GM04504 (cell line): ENCODE measurements at places on chromosomes 3 and 15.

DNA sequence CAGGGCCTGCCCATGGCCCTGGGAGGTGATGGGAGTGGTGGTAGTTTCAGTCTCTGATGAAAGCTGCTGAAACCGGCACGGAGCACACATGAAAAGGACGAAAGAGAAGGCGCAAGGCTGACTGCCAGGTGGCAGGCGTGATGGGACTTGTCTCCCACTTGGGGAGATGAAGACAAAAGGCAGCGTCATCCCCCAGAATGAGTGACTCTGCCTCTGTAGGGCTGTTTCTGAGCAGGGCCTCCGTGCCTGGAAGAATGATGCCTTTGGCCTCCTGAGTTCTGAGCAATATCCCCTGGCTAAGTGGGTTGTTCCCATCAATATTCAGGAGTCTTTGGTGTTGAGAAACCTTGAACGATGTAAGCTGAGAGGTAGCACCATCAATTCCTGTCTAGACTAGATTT lies 237.8 kb downstream of the OPA1 start:
- DNase-seq, result no peak

- no peak for DNase-seq
These were observed 143.7 kb upstream of the ZNF385D start for GRCh38 chr3:21894459-21895340.

- no peak for DNase-seq
These were observed 386.2 kb downstream of the RSL24D1 start for GRCh38 chr15:54810496-54810895.

DNA sequence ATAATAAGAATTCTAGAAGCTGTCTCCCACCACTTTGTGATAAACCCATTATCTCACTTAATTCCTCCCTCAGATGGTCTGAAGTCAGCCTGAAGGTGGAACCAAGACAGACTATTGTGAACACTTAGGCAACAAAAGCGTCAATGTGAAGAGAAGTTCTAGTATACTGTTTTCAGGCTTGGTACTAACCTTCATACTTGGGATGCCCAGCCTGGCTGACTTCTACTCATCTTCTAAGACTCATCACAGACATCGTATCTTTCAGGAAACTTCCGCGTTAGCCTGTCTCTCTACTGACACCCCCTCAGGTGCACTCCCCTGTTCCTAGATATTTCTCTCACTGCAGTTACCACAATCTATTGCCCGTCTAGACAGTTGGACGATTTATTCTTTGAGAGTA lies 201.2 kb downstream of the SATB1 start:
- DNase-seq, result no peak

GRCh38 chr15:48481802-48482201 lies 150.6 kb downstream of the DUT start:
- DNase-seq, result no peak

DNA sequence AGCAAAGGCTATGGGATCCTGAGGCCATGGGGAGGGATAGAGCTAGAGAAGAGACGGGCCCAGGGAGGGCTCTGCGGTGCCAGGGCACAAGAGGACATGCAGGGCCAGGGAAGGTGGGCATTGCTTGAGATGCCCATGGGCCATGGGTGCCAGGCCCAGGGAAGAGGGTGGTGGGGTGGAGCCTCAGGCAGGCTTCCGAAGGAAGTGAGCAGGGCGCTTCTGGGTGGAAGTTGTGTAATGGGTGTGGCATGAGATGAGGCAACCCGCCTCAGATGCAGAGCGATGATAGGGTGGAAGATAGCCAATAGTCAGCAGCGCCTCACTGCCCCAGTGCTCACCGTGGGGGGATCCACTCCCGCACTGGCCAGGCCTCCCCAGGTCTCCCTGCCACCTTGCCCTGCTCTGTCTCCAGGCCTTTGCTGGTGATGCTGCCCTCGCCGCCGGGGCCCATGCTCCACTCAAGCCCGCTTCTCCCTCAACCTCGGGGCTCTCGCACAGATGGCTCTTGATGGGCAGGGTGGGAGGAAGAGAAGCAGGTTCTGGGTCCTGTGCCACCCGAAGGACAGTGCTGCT lies 51.4 kb downstream of the DNAJB8 start:
- no peak for DNase-seq

DNA sequence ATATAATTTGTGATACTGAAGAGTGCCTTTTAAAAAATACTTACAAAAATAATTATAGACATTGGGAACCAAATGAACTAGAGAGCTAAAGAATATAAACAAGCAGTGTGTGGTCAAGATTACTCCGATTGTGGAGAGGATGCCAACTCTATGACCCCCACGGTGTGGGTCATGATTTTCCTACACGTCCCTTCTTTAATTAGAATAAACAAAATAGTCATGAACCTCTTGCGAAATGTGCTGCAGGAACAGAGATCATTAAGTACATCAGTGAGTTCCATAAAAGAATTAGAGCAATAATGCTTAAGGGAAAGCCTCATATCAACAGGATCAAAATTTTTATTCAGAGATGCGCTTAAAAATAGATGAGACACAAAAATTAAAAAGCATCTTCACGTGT lies 476.6 kb upstream of the ROBO1 start:
- no peak for DNase-seq

DNA sequence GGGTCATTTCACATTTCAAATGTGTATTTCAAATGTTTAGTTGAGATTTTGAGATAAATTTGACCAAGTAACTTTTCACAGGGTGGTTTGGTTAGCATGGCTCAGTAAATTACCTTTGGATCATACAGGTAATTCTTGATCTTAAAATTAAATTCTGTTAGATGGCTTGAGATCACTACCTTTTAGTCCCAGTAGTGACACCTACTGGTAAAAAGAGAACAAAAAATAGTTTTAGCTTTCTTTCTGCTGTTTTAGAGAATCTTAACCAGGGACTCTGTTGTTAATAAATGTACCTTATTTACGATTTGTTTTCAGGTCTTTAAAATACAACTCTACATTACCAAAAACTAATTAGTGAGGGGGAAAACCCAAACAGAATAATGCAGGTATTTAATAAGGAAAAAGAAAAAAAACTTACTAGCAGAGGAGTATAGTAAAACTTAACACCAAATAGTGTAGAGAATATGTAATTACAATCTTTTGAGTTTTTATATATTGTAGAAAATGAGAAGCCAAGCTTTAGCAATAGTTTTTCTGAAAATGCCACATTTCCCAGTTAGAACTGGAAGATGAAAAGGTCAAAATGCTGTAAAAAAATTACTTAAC lies 620.3 kb upstream of the AGTR1 start:
- no peak for DNase-seq

DNA sequence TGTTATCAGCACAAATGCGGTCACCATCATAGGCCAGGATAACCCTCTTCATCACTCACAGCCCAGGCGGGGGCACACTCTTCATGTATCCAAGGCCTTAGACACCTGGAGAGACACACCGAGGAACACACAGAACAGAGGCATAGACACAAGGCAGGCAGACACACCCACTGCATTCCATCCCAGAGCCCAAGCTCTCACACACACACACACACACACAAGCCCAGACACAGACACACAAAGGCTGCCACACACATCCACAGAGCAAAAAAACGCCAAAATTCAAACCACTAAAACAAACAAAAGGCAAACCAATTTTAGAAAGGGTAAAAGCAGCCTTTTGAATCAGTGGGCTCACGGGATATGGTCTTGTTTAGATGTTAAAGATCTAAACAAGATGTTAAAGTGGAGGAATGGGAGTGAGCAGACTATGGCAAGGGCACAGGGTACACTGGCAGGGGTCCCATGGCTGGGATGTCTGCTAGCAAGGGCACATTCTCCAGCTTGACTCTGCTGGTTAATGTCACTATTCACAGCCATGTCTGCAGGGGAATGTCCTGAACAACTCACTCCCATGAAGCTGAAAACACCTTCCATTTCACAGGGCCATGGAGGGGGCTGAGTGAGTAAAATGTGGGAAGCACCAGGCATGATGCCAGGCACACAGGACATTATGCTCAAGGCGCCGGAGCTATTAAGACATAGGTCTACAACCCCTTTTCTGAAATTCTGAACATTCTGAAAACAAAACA lies 14.9 kb upstream of the CRABP1 start:
- no peak for DNase-seq

DNA sequence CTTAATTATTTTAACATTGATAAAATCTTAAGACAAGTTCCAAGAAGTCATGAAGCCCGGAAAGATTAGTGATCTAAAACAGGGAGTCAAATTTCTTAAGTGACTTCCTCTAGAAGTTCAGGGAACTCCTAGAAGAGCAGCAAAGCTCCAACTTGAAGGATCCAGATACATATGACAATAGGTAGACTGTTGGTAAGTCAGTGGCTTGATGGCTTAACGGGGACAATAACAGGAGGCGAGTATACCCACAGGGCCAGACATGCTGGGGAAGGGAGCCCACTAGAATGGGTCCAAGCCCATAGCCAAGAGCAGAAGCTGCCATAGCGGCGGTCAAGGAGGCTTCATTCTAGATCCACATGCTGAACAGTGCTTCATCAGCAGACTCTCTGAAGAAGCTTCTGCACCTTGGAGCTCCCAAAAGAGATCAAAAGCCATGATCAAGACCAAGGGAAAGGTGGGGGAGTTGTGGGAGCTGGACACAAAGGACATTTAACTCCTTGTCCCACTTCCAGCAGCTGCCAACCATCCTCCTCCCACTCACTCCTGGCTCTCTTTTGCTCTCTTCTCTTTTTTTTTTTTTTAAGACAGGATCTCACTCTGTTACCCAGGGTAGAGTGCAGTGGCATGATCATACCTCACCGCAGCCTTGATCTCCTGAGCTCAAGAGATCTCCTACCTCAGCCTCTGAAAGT lies 10.2 kb upstream of the CA12 start:
- no peak for DNase-seq
